Stimulated activated CD4-positive, alpha-beta T cell treated with anti-CD3 and anti-CD28 coated beads, Interleukin-15, amount 100 ng/mL, for 1 hour (primary cell): ENCODE measurements at places on chromosomes 16 and 17.
A peak's percentile ranks its signal among the peaks of the same experiment; 100 is the strongest.

GRCh38 chr16:70692130-70692872, 6.4 kb upstream of the MTSS2 start:
- DNase-seq: no peak

DNA sequence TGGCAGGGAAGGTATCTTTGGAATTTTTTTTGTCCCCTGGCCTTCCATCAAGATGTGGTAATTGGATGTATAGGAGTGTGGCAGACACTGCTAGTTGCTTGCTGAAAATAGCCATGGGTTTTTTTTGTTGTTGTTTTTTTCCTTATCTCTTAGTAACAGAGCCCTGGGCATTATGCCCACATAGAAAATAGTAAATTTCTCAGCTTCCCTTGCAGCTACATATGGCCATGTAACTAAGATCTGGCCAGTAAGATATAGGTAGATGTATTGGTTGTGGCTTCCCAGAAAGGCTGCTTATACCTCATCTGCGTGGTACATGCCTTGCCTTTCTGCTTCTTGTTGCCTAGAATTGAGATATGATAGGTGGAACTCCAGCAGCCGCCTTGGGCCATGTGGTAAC, 349.9 kb downstream of the CPPED1 start:
- no peak for DNase-seq

GRCh38 chr17:50027172-50027880, 28.6 kb upstream of the ITGA3 start:
- DNase-seq: no peak

DNA sequence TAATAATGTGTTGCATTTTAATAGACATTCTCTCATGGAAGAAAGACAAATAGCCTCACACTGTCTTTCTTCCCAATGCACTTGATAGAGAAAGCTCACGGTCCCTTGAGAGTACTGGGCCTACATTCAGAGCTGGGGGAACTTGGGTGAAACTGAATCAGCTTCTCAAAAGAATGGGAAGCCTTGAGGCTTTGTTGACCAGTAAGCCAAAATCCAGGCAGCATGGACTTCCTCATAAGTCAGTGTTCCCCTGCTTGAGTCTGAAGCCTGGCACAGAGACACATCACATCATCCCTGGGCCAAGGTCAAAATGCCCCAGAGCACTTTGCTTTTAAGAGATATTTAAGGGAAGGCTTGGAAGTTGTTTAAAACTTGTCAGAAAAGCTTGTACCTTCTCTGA, 302.2 kb upstream of the SALL1 start:
- DNase-seq: no peak

DNA sequence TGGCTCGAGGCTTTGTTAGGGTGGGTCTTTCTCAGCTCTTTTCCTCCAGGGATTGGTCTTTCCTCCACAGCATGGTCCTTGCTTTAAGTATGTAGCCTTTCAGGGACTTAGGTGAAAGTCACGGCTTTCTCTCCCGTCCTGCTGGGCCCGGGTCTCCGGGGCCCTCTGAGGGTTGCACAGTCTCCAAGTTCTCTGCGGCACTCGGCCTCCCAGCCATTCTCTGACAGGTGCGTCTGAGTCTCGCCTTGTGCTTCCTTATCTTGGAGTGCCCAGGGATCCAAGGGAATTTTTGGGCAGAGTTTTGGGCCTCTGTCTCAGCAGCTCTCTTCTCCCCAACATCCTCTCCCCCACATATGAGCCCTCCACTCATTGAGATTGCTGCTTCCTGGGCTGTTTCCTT, 36.6 kb downstream of the ZNF750 start:
- no peak for DNase-seq

DNA sequence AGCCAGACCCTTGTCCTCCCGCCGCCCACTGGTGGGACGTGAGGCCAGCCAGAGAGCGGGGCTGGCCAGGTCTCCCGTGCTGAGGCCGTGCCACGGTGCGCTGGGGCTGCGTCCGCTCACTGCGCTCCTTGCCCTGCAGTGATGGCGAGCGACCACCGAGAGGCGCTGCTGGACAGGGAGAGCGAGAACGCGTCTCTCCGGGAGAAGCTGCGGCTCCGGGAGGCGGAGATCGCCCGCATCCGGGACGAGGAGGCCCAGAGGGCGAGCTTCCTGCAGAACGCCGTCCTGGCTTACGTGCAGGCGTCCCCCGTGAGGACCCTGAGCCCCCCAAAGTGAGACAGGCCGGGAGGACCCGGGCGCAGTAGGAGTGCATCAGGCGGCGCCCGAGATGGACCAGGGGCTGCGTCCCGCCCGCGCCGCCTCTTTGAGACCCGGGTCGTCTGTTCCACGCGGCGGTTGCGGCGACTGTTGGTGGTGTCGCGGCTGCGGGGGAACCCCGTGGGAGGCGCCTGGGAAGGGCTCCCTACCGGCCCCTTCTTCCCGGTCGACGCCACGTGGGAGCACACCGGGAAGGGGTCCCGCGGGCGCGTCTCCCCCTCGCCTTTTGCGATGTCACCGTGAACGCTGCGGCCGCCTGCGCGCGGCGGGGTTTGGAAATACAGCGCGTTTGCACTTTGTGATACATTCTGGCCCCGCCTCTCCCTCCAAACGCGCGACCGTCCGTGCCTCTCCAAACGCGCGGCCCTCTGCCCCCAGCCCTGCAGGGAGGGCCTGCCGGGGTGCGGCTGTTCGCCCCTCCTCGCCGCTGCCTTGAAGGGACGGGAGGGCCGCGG, 792 bp upstream of the RAC3 start:
- DNase-seq: peak; percentile 69

DNA sequence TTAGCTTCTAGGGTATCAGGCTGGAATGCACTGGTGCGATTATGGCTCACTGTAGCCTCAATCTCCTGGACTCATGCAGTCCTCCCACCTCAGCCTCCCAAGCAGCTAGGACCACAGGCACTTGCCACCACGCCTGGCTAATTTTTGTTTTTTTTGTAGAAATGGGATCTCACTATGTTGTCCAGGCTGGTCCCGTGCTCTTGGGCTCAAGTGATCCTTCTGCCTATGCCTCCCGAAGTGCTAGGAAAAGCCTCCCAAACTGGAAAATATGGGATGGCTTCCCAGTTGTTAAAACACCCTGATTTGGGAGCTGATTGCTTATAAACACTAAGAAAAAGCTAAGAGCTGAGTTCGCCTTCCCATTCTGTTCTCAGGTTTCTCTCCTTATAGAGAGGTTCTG, 6.6 kb upstream of the ZNF263 start:
- no peak for DNase-seq

GRCh38 chr16:283033-283805, at the start of gene PDIA2:
TSS of gene PDIA2 (plus strand) at chr16:283164. CDS start at chr16:283170, 6 bp downstream.
- no peak for DNase-seq

DNA sequence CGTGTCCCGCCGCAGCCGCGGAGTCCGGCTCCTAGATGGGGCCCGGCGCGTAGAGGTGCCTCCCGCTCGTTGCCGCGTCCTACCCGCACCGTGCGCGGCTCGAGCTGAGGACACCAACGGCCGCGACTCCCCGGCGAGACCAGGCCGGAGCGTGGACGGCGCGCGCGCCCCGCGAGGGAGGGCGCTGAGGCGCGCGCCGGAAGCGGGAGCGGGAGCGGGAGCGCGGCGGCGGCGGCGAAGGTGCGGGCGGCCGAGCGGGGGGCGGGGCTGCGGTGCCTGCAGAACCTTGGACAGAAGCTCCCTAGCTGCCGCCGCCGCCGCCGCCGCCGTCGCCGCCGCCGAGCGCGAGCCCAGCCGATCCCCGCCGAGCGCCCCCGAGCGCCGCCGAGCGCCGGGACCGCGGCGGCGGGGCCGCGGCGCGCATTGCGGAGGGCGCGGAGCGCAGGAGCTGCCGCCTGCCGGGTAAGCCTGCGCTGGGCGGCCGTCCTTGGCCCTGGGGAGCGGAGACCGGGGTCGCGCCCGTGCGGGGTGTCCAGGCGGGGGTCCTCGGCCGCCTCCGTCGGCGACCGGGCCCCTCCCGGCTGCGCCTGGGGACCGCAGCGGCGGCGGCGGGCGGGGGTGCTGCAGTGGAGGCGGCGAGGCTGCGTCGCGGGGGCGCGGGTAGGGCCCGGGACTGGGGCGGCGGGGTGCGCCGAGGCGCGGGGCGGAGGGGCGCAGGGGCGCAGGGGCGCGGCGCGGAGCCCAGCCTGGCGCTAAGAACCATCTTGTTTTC, at the start of gene CDK5R1:
Gene CDK5R1, plus strand, starts transcription at position 293 of the 772 bp plus-strand sequence. CDS start 628 bp downstream, outside the sequence.
- DNase-seq: peak; percentile 53

DNA sequence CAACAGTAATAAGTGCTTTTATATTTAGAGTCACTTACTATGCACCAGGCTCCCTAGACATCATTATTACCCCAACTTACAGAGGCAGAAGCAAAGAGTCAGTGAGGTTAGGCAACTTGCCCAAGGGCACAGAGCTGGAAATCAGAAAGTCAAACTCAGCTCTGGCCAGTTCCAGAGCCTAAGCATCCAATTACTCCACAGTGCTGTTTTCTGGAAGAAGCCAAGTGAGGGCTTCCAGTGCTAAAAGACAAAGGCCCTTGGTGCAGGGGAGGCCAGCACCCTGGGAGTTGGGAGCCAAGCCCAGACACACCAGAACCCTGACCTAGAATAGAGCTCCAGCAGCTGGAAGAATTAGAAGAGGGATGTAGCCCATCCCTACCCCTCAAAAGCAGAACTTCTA, 40.2 kb downstream of the C17orf67 start:
- no peak for DNase-seq

GRCh38 chr16:14148016-14148415, 76.9 kb downstream of the MRTFB start:
- no peak for DNase-seq
